Stimulated activated effector memory CD8-positive, alpha-beta T cell treated with anti-CD3 and anti-CD28 coated beads, Interleukin-12 subunit alpha, Interleukin-12 subunit beta, amount 100 ng/mL, for 72 hours (primary cell): ENCODE measurements at places on chromosomes 16 and 17.
A peak's percentile ranks its signal among the peaks of the same experiment; 100 is the strongest.

- DNase-seq = no peak
Observed at GRCh38 chr16:2933701-2934100, 22.0 kb downstream of the FLYWCH1 start.

DNA sequence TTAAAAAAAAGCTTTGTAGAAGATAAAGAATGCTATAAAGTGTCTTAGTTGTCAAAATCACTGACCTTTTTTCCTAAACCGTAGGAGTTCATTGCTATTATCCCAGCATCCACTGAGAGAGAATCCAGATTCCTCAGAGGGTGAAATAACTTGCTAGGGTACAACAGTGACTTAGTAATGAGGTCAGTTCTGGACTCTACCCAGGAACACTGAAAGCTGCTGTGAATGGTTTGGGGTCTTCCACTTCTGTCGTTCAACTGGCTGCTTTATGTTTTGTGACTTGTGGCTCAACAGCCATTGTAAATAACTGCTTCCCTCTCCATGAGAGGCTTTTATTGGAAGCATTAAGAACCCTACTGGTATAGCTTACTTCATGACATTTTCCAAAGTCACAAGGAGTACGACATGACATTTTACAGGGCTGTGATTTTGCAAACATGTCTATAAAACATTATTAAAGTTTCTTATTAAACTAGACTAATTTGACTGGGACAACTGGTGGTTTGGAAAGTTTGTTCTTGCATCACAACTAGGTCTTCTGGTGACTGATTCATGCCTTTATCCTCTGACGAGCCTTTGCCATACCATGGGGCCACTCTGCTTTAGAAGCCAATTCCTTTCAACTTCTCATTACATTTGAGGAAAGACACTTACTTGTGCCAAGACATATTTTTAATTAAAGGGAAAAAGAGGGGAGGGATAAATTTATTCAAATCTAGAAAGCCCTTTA lies 92.2 kb upstream of the CDH11 start:
- no peak for DNase-seq

DNA sequence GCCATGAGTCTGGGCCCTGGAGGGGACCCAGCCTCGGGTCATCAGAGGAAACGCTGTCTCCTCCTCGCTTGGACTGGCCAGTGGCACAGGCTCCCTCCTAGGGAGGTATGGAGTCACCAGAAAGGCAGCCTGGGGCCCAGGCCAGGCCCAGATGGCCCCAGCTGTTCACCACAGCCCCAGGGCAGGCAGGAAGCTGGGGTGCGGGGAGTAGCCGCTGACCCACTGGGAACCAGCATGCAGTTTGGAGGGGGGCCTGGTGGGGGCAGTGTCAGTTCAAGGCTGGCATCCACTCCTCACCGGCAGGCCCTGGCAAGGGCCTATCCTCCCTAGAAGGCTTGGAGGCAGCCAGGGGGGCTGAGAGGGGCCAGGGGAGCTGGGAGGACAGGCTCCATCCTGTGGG lies 48.8 kb downstream of the SDK2 start:
- DNase-seq = no peak

DNA sequence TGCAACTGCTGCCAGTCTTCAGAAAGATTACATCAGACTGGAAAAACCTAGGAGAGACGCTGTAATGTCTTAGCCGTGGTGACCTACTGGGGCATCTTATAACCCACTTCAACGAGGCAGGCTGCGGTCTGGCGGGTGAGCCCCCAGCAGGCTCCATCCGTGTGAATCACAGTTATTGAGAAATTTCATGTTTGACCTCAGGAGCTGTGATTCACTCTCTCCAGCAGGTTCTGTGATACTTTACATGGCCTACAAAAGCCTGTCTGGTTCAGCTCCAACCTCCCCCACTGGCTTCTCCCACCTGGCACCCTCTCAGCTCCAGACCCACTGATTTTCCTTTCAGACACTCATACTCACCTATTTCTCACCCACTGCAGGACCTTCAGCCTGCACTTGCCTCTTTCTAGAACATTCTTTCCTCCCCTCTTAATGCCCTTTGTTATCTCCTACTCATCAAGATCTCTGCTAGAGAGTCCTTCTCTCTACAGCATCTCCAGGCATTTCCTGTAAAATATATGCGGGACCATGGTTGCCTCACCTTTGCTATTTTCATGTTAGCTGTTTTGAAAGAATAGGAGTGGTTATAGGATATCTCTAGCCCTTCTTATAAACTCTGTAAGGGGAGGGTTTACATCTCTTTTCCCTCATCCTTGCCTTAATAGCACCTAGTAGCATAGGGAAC lies 227.9 kb downstream of the MAF start:
- peak; percentile 23 for DNase-seq

DNA sequence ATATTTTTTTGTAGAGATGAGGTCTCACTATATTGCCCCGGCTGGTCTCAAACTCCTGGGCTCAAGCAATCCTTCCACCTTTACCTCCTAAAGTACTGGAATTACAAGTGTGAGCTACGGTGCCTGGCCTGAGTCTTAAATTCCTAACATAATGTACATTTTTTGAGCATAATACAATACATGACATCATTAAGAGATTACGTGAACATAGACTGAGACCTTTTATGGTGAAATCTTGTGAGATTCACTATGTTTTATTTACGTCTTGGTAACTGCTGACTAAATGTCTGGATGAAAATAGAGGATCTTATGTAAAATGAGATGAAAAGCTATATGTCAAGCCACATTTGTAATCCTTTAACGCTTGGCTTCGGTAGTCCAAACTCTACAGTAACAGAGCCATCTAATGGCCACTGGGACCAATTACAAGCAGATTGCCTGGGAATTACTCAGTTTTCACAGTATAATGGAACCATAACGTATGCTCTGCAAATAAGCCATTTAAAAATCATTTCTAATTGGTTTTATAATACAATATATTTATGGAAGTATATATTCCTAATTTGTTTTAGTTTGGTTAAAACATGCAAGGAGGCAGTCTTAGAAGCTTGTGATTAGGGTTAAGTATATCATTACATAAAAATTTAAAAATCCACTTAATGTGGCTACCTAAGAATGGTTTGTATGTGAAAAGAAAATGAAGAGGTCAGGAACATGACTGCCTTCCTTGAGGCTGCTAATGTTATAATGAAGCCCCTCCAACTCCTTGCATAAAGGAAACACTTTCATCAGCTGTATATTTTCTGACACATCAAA lies 8.1 kb upstream of the EFCAB13 start:
- no peak for DNase-seq

- no peak for DNase-seq
Observed at GRCh38 chr16:471353-472198, 46.1 kb downstream of the RAB11FIP3 start.

DNA sequence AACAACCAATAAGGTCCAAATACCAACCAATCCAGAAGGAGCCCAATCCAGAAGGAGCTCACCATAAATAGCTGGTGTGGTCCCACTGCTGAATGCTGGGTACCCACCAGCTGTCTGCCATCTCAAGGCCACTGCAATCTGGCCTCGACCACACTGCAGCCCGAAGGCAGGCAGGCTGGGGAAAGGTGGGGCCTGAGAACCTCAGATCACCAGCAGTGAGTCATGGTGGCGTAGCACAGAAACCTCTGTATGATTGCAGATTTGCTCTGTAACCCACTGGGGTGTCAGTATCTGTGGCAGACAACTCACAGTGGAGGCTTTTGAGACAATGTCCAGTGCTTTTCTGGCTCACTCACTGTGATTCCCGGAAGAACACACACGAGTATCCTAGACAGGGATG lies 14.7 kb upstream of the CMTR2 start:
- no peak for DNase-seq

- no peak for DNase-seq
Observed at GRCh38 chr16:18024611-18025010, 311.9 kb downstream of the NPIPA8 start.

- no peak for DNase-seq
Observed at GRCh38 chr16:87927195-87927562, 9.2 kb downstream of the CA5A start.

DNA sequence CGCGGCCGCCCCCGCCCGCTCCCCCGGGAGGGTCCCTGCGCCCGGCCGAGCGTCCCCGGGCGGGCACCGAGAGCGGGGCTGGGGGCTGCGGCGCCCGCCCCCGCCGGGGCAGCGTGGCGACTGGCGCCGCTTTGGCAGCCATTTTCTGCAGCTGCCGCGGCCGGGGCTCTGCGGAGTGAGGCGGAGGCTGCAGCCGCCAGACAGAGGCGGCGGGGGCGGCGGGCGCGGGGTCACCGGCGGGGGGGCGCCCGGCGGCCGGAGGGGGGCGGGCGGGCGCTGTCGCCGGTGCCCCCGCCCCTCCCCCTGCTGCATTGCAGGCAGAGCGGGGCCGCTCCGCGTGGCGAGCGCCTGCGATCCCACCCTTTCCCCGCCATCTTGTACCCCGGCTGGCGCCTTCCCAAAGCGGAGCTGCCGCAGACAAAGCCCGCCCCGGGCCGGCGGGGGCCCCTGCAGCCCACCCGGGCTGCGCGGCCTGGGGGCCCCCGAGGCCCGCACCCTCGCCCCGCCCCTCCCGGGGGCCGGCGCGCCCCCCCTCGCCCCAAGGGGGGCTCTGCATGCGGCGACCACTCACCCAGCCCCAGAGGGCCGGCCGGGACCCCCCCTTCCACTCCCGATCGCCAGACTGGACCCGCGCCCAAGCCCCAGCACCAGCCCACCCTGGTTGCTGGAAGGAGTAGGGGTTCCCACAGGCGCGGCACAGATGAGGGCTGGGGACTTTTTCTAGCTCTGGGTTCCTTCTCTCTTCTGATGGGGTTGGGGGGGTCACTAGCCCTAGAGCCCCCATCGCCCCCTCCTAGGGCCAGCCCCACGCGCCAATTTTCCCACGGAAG lies 16.6 kb upstream of the CBX8 start:
- DNase-seq = no peak

GRCh38 chr16:58727796-58728568 lies 6.1 kb downstream of the GOT2 start:
- no peak for DNase-seq

- DNase-seq = no peak
Observed at GRCh38 chr16:86088816-86089215, 189.9 kb downstream of the IRF8 start.
